ENCODE measurements at places on chromosomes 6 and 20.

DNA sequence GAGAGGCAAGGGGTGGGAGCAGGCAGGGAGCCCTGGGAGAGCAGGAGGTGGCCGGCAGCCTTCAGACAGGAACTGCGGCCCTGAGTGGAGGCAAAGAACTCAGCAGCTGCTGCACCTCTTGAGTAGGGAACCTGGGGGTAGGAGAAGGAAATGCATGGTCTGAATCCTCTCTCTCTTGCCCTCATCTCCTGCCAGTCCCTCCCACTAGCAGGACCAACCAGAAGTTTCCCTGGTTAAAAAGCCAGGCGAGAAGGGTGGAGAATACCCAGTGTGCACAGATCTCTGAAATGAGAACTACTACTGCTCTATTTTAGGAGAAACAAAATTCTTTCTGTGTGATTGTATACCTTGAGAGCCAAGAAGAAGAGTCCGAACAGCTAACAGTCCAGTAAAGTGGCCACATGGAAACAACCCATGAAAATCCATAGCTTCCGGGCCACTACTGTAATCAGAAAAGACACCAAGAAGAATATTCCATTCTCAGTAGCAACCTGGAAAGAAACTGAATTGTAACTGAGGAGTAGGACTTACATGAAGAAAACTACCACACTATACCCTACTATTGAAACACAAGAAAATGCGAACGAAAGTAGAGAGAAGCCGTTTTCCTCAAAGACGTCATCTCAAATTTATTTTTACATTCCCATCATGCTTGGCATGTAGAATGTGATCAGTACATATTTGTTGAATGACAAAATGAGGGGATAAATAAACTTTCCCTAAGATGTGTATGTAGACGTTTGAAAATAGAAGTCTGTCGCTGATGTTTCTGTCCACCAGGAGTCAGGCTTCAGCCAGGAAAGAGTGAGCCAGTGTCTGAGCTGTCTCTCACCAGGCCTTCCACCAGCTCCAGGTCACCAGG, 25.6 kb downstream of the WRNIP1 start:
- DNase-seq: peak; percentile 58

- DNase-seq: no peak
These were observed 57.3 kb upstream of the MCM9 start for GRCh38 chr6:118992186-118992795.

- peak; percentile 57 for DNase-seq
These were observed 22.2 kb upstream of the MRPS10 start for GRCh38 chr6:42239736-42240375.

DNA sequence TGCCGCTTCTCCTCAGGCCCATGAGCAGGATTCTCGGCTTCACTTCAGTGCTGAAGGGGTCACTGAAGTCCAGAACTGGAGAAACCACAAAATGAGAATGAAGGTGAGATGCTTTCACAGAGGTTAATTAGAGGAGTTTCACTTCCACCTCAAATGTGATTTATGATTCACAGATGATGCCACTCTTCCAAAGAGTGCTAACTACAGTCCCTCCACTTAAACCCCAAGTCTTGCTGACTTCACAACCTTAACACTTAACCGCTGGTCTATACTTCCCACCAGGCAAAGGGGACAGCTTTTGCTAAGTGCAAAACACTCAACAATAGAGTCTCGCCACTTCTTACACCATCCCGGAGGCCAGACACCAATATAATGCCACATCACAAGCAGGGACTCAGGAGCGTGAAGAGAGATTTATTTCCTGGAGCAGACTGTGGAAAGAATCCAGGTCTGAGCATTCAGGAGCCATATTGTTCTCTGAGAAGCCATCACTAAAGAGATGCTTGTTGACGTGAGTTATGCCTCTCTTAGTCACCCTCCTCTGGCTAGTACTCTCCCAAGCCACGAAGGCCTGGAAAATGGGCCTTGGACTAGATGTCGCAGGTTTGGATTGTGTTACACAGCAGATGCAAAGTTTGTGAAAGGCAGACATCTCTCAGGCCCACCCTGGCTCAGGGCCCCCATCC, 24.4 kb downstream of the RRAGD start:
- no peak for DNase-seq

- no peak for DNase-seq
These were observed 379.6 kb downstream of the SYNE1 start for GRCh38 chr6:152257581-152257980.

DNA sequence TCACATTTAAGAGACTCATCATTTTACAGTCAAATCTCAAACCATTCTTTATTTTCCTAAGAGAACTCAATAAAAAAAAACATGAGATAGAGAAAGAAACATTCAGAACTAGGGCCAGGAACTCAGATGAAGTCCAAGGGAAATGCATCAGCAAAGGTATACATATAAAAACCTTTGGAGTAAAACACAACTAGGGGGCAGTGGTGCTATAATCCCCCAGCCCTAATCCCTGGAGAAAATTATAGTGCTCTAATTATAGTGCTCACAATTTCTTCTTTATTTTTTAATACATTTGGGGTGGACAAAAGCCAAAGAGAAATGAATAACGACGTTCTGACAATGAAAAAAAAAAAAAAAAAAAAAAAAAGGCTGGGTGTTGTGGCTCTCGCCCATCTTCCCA, 100.6 kb upstream of the EMILIN3 start:
- no peak for DNase-seq

DNA sequence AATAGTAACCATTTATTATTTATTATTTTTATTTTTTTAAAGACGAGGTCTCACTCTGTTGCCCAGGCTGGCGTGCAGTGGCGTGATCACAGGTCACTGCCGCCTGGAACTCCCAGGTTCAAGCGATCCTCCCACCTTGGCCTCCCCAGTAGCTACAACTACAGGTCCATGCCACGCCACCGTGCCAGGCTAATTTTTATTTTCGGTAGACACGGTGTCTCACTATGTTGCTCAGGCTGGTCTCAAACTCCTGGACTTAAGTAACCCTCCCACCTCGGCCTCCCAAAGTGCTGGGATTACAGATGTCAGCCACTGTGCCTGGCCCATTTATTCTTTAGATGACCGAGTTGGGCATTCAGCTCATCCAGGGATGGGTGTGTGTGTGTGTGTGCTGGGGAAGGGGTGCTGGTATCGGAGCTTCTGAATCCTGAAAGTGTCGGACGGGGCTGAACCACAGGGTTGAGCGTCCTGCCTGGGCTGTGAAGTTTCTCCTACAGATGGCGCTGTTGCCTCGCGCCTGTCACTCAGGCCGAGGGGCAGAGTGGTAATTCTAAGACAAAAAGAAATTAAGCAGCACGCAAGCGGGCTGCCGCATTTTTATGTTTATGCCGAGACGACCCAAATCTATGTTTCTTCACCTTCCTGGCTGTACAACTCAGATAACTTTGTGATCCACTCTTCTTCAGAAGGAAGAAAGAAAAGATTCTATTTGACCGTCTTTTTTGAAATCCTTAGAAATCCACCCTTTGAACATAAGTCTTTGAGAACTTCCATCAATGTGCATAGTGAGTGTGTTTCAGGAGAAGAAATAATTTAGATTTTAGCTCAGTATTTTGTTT, 252.8 kb downstream of the CDH26 start:
- peak; percentile 58 for DNase-seq

DNA sequence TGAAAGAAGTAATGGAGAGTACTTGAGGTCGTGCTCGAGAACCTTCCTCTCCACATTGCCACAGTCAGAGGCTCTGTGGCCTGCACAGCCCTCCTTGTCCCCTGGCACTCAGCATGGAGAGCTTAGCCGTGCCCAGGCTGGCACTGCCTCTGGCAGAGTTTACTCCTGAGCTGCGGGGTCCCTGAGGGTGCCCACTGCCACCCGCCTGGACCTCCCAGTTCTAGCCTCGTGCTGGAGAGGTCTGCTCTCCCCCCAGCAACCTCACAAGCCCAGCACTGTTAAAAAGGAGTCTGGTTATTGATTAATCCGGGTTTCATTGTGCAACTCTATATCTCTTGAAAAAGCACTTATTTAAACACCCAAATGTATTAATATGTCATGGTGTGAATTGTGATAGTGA, 226.8 kb downstream of the TMEM242 start:
- no peak for DNase-seq

DNA sequence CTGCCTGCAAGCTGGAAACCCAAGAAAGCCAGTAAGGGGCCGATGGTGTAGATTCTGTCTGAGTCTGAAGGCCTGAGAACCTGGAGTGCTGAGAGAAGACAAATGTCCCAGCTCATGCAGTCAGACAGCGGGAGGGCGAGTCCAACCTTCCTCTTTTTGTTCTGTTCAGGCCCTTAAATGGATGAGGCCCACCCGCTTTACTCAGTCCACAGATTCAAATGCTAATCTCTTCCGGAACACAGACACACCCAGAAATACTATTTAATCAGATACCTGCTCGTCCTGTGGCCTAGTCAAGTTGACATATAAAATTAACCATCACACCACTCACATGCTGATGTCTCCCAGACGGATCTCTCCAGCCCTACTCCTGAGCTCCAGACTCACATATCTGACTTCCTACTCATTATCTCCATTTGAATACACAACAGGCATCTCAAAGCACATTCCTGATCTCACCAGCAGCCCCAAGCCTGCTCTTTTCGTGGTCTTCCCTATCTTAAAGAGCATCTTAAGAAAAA, 26.7 kb upstream of the SRC start:
- no peak for DNase-seq

All from MG63 (cell line).